ENCODE measurements at places on chromosomes 11 and 22.
A peak's percentile ranks its signal among the peaks of the same experiment; 100 is the strongest.

- no peaks in the 10 kb centered on the region for H3K27me3 ChIP-seq
- H3K36me3 ChIP-seq: no peaks in the 10 kb centered on the region
- no peaks in the 10 kb centered on the region for H3K4me1 ChIP-seq
- no peak for DNase-seq
- no peak overlapping the region for H3K27ac ChIP-seq
- no peak overlapping the region for H3K4me3 ChIP-seq
These were observed 205.1 kb downstream of the SNX19 start for GRCh38 chr11:130711193-130711592.

DNA sequence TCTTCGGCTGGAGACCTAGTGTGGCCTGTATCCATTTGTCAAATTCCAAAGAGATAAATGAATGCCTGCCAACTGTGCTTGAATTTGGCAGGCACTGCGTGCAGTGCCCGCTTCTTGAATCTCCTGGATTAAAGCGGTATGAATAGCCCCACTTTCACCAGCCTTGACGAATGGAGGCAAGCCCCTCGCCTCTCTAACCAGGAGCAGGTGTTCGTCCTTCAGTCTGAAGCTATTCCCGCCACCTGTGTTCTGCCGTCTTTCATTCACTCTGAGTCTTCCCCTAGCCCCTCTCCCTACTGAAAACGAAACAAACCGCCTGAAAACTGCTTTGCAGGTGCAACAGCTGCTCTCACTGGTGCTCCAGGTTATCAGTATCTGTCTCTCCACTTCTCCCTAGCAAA lies 11.2 kb downstream of the NLRP14 start:
- no peaks in the 10 kb centered on the region for H3K36me3 ChIP-seq
- H3K4me1 ChIP-seq: no peaks in the 10 kb centered on the region
- DNase-seq: no peak
- H3K27ac ChIP-seq: no peak overlapping the region

DNA sequence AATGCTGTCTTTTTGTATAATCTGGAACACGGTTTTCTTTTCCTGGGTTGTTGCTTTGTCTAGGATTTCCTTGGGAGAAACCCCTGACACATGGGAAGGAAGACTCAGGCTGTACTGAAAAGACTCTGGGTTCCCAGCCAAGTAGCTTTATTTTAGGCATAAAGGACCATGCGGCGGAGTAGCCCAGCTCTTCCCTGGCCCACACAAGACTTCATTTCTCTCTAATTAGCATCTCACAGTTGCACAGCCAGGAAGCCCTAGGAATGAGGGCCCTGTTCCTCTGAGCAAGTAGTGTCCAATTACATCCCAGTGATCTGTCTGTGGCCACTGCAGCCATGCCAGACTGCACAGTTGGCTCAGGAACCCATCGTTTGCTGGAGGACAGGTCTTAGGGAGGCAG lies 319.5 kb downstream of the TENM4 start:
- no peak overlapping the region for H3K4me3 ChIP-seq
- H3K27ac ChIP-seq: peak overlapping the region; percentile 64
- no peaks in the 10 kb centered on the region for H3K27me3 ChIP-seq
- DNase-seq: no peak
- peaks cover 7% of the 10 kb centered on the region for H3K36me3 ChIP-seq

GRCh38 chr22:35498026-35498800 lies 42.4 kb upstream of the RASD2 start:
- H3K27me3 ChIP-seq: peaks cover 27% of the 10 kb centered on the region
- no peaks in the 10 kb centered on the region for H3K36me3 ChIP-seq
- no peaks in the 10 kb centered on the region for H3K4me1 ChIP-seq
- no peak for DNase-seq
- no peak overlapping the region for H3K27ac ChIP-seq
- no peak overlapping the region for H3K4me3 ChIP-seq

GRCh38 chr11:59285716-59286260 lies 72.9 kb upstream of the OR5AN1 start:
- DNase-seq: no peak
- H3K4me1 ChIP-seq: peaks cover 9% of the 10 kb centered on the region
- H3K36me3 ChIP-seq: no peaks in the 10 kb centered on the region

- H3K27me3 ChIP-seq: no peaks in the 10 kb centered on the region
- no peak overlapping the region for H3K27ac ChIP-seq
- no peak overlapping the region for H3K4me3 ChIP-seq
- no peak for DNase-seq
- H3K36me3 ChIP-seq: peaks cover 4% of the 10 kb centered on the region
These were observed 40.0 kb upstream of the RRM1 start for GRCh38 chr11:4054643-4055042.

DNA sequence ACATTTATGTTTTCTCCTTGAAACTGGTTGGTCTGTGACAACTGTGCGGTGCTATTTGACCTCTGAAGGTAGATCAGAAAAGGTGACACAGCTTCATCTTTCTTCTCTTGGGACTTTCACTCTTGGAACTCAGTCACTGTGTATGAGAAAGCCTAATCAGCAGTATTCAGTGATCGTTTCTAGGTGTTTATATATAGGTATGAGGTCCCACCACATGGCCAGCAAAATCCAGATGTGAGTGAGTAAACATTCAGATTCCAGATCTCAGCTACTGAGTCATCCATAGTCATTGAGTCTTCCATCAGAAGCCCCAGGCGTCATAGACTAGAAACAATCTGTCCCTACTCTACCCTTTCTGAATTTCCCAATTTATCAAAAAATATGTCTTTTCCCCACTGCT lies 117.3 kb upstream of the CTSC start:
- no peak for DNase-seq
- H3K4me3 ChIP-seq: no peak overlapping the region
- H3K27ac ChIP-seq: no peak overlapping the region
- no peaks in the 10 kb centered on the region for H3K4me1 ChIP-seq
- no peaks in the 10 kb centered on the region for H3K36me3 ChIP-seq

- peaks cover 36% of the 10 kb centered on the region for H3K4me1 ChIP-seq
- H3K36me3 ChIP-seq: no peaks in the 10 kb centered on the region
- no peak for DNase-seq
- peak overlapping the region; percentile 1 for H3K4me3 ChIP-seq
- H3K27me3 ChIP-seq: no peaks in the 10 kb centered on the region
These were observed 28.5 kb downstream of the CELF1 start for GRCh38 chr11:47524291-47524874.

DNA sequence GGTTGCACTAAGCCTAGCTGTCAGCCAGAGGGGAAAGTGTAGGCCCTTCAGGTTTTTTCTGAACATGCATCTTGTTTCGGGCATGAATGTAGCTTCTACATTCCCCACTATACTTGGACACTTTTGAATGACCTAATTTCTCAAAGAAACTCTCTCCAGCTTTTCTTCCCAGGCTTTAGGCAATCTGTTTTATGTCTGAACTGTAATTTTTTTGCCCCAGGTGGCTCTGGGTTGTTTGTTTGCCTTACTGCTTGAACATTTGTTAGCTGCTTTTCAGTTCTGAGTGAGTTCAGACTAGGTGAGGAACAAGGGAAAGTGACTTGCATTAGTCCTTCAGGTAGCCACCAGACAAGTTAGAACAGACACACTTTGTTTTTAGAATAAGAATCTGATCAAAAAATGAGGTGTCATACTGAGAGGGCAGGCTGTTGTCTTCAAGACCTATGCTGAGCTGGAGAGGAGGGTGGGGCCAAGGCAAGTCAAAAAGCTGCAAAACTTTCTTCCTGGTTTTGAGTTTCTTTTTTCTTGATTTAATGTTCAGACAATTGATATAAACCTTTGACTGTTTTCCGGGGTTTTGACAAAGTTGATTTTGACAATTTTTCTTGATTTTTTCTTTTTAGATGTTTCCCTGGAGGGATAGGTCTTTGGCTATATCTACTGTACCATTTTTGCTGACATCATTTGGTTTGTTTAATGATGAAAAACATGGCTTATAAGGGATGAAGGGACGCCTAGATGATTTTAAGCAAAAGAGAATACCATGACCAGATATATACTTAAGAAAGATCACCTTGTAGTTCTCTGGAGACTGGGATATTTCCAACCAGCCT lies 182.8 kb downstream of the WNT11 start:
- peaks cover 12% of the 10 kb centered on the region for H3K4me1 ChIP-seq
- DNase-seq: no peak
- peaks cover 37% of the 10 kb centered on the region for H3K36me3 ChIP-seq
- H3K27me3 ChIP-seq: no peaks in the 10 kb centered on the region

DNA sequence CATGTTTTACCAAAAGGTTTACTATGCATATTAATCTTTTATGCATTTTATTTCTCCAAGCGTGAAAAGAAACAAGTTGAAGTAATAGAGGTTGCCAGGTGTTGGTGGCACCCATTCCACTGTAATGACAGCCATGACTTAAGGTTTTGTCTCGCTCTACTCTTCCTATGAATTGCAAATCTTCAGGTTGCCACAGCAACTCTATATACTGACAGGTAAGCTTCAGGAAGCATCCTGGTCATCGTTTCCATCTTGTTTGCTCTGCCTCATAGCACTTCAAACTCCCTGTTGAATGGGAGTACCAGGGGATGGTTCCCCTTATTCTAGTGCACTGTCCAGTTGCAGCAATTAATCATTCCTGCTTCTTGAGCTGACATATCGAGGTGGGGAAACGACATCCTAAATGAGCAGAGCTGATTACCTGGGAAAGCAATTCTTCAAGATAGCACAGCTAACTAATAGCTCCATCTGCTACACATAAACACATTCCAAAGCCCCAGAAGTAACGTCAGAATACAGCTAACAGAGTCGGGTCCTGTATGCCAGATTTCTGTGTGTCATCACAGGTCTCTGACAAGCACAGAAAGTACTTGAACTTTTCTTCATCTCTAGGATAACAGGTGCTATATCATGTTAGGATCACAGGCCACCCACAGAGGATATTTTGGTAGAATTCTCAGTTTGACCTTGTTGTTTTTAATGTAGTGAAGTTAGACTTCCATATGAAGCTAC lies 80.3 kb downstream of the CADM1 start:
- no peaks in the 10 kb centered on the region for H3K27me3 ChIP-seq
- H3K27ac ChIP-seq: no peak overlapping the region
- no peaks in the 10 kb centered on the region for H3K36me3 ChIP-seq
- H3K4me3 ChIP-seq: no peak overlapping the region
- peaks cover 28% of the 10 kb centered on the region for H3K4me1 ChIP-seq

- no peaks in the 10 kb centered on the region for H3K36me3 ChIP-seq
- no peak for DNase-seq
- peaks cover 7% of the 10 kb centered on the region for H3K4me1 ChIP-seq
These were observed 9.4 kb downstream of the SIDT2 start for GRCh38 chr11:117187799-117188481.

DNA sequence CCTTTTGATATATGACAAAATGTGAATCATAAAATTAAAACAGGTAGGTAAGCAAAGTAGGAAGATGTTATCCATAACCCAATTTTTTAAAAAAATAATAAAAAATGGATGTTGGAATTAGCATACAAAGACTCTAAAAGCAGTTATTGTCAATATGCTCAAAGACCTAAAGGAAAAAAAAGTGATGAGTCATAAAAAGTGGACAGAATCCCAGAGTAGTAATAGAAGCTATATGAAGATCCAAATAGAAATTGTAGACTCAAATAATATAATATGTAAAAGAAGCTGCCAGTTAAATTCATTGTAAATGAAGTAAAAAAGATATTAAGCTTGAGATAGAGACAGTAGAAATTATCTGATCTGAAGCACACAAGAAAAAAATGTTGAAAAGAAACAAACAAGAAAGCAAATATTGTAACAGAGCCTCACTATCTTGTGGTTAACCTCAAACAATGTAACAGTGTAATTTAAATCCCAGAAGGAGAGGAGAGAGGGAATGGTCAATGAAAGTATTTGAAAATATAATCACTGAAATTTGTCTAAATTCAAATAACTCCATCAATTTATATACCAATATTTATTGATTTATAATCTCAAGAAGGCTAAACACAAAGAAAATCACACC lies 773.4 kb upstream of the RAG2 start:
- H3K27me3 ChIP-seq: no peaks in the 10 kb centered on the region
- DNase-seq: no peak
- H3K4me1 ChIP-seq: no peaks in the 10 kb centered on the region

GRCh38 chr22:27906241-27906640 lies 12.8 kb downstream of the PITPNB start:
- H3K36me3 ChIP-seq: peaks cover 3% of the 10 kb centered on the region
- no peak overlapping the region for H3K27ac ChIP-seq
- no peak for DNase-seq
- no peak overlapping the region for H3K4me3 ChIP-seq
- no peaks in the 10 kb centered on the region for H3K4me1 ChIP-seq

GRCh38 chr11:35950082-35950481 lies 6.2 kb downstream of the LDLRAD3 start:
- H3K36me3 ChIP-seq: no peaks in the 10 kb centered on the region
- H3K27me3 ChIP-seq: no peaks in the 10 kb centered on the region
- H3K4me1 ChIP-seq: peaks cover 72% of the 10 kb centered on the region
- no peak overlapping the region for H3K27ac ChIP-seq
- no peak for DNase-seq

- peak overlapping the region; percentile 88 for H3K4me3 ChIP-seq
- no peak for DNase-seq
- H3K36me3 ChIP-seq: peaks cover 2% of the 10 kb centered on the region
- peaks cover 24% of the 10 kb centered on the region for H3K4me1 ChIP-seq
- H3K27me3 ChIP-seq: peaks cover 34% of the 10 kb centered on the region
These were observed 1.4 kb downstream of the MDK start for GRCh38 chr11:46382646-46383403.

- H3K27ac ChIP-seq: no peak overlapping the region
- no peak for DNase-seq
- peaks cover 2% of the 10 kb centered on the region for H3K27me3 ChIP-seq
- no peaks in the 10 kb centered on the region for H3K4me1 ChIP-seq
These were observed 66.9 kb upstream of the TTLL12 start for GRCh38 chr22:43253839-43254238.

- no peak for DNase-seq
- H3K4me1 ChIP-seq: peaks cover 14% of the 10 kb centered on the region
- H3K27ac ChIP-seq: no peak overlapping the region
- no peaks in the 10 kb centered on the region for H3K27me3 ChIP-seq
These were observed 34.7 kb upstream of the SMIM38 start for GRCh38 chr11:69121021-69121420.

DNA sequence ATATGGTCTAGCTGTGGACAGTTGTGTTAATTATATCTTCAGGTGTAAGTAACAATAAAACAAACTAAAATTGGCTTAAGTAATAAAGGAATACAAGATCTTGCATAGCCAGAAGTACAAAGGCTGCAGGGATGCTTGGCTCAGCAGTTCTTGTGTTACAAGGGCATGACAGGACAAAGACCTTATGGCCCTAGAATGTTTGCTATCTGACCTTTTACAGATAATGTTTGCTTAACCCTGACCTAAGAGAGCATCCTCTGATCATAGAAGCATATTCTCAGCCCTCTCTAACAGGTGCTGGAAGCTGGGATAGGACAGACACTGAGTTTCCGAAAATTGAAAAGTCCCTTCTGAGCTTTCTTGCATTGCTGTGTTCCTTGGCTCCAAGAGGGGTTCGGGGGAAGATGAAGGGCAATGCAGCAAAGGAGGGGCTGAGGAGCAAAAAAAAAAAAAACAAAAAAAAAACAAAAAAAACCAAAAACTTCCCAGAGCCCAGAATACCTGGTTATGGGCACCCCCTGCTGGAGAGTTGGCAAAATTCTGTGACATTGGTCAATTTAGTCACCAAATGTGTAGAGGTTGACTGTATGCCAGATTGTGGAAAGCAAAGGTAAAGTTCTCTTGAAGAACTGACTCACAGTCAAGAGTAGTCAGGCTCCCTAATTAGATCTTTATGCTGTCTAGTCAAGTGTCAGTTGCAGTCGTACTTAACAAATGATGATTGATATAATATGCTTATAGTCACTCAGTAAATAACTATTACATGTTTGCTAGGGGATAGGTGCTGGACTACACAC lies 10.4 kb upstream of the HIKESHI start:
- DNase-seq: peak; percentile 50
- H3K27ac ChIP-seq: no peak overlapping the region
- no peaks in the 10 kb centered on the region for H3K27me3 ChIP-seq
- H3K4me1 ChIP-seq: no peaks in the 10 kb centered on the region
- no peak overlapping the region for H3K4me3 ChIP-seq
- no peaks in the 10 kb centered on the region for H3K36me3 ChIP-seq

GRCh38 chr11:69476509-69476961 lies 4.9 kb upstream of the LINC01488 start:
- no peaks in the 10 kb centered on the region for H3K36me3 ChIP-seq
- H3K4me1 ChIP-seq: peaks cover 27% of the 10 kb centered on the region
- no peak overlapping the region for H3K4me3 ChIP-seq
- no peak overlapping the region for H3K27ac ChIP-seq

Data from neural crest cell (in vitro differentiated cells).